ENCODE measurements at places on chromosomes 6 and 20.

DNA sequence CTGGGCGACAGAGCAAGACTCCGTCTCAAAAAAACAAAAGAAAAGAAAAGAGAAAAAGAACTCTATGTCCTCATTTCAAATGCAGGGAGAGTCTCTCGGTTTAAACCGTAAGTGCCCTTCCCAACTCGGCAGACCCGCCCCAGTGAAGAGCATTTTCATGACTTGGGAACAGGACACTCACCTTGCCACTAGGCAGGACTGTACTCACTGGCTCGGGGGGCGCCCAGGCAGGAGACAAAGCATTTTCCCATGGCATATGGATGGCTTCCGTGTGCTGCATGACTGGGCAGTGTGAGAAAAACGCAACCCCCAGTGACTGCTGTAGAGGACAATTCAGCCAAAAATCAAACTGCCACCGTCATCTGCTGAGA lies 23.7 kb upstream of the MRGBP start:
- no peak for DNase-seq

GRCh38 chr20:38864662-38865061 lies 59.2 kb downstream of the PPP1R16B start:
- no peak for DNase-seq

- no peak for DNase-seq
These were observed 8.7 kb downstream of the TRIB3 start for GRCh38 chr20:389220-389619.

GRCh38 chr6:130852844-130853554 lies 25.8 kb downstream of the SMLR1 start:
- DNase-seq, result no peak

- no peak for DNase-seq
These were observed 19.6 kb downstream of the CTNNBL1 start for GRCh38 chr20:37713396-37713795.

DNA sequence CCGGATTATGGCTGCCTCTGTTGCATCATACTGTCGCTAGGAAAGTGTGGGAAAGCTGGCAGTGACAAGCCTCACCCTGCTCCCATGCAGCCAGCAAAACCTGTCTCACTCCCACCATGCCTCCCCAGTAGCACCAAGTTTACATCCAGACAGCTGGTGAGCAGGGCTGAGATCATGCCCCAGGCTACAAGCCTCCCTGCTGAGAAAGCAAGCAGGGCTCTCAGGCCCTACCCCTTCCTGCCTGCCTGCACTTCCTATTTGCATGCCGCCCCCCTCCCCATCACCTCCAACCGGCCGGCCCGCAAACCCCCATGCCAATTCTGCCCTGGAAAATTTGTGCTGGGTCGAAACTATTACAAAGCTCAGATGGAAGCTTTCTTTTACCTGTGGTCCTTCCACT lies 408.2 kb upstream of the FKBP1C start:
- no peak for DNase-seq

All from osteocyte (in vitro differentiated cells).